ENCODE measurements at places on chromosomes 7 and 10. TPM values are rescaled to one million over a fixed set of nuclear protein-coding genes. Genes with fewer than 3 reads are reported as not detected.

DNA sequence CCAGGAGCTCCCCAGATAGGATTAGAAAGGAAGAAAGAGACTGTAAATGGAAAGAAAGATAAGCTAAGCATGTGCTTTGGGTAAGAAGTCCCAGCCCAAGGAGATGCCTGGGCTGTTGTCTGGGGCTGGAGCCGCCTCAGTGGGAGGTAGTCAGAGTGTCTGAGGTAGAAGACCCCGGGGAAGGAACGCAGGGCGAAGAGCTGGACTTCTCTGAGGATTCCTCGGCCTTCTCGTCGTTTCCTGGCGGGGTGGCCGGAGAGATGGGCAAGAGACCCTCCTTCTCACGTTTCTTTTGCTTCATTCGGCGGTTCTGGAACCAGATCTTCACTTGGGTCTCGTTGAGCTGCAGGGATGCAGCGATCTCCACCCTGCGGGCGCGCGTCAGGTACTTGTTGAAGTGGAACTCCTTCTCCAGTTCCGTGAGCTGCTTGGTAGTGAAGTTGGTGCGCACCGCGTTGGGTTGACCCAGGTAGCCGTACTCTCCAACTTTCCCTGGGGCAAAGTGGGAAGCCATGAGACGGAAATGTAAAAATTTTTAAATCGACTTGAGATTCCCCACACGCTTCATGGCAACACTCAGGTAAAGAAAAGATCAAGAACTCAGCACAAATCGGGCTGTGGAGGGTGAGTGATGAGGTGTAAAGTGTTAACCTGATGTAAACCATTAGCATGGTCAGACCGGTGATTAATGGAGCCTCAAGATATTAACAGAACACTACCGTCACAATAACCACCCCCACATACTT, 1.3 kb downstream of the HOXA1 start:
- peaks cover 17% of the 10 kb centered on the region for H3K36me3 ChIP-seq
- H3K27me3 ChIP-seq: no peaks in the 10 kb centered on the region
- H3K4me1 ChIP-seq: peaks cover 29% of the 10 kb centered on the region
- no peak for DNase-seq
- H3K4me3 ChIP-seq: peak overlapping the region; percentile 83

DNA sequence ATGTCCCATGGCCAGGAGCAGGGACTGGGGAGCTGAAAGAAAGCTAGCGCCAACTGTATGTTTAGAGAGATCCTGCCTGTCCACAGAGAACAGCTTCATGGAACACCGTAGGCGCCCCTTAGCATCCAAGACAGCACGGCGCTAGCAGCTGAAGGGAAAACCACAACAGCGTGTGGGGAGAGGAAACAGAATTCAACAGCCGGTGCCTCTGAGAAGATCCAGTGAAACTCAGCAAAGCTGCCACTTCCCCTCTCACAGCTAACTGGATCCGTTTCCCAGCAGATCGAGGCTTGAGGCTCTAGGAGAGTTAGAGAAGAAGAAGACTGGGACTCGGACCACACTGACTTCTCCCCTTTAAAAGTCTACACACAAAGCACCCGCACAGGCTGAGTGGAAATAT, 145.0 kb downstream of the MAD1L1 start:
- H3K27me3 ChIP-seq: no peaks in the 10 kb centered on the region
- no peak overlapping the region for H3K27ac ChIP-seq
- H3K4me3 ChIP-seq: no peak overlapping the region
- H3K36me3 ChIP-seq: peaks cover 12% of the 10 kb centered on the region
- no peak for DNase-seq

GRCh38 chr7:42650701-42651100, 261.2 kb downstream of the C7orf25 start:
- H3K4me1 ChIP-seq: peaks cover 6% of the 10 kb centered on the region
- H3K27ac ChIP-seq: no peak overlapping the region
- no peaks in the 10 kb centered on the region for H3K36me3 ChIP-seq
- no peaks in the 10 kb centered on the region for H3K27me3 ChIP-seq
- no peak for DNase-seq

GRCh38 chr10:81135851-81136250, 598.1 kb downstream of the SH2D4B start:
- no peak overlapping the region for H3K27ac ChIP-seq
- DNase-seq: no peak
- H3K4me3 ChIP-seq: no peak overlapping the region
- H3K36me3 ChIP-seq: no peaks in the 10 kb centered on the region

- H3K27ac ChIP-seq: no peak overlapping the region
- peaks cover 10% of the 10 kb centered on the region for H3K36me3 ChIP-seq
- H3K4me1 ChIP-seq: peaks cover 16% of the 10 kb centered on the region
- no peaks in the 10 kb centered on the region for H3K27me3 ChIP-seq
- no peak for DNase-seq
These were observed 19.6 kb downstream of the SVIL start for GRCh38 chr10:29615195-29615594.

DNA sequence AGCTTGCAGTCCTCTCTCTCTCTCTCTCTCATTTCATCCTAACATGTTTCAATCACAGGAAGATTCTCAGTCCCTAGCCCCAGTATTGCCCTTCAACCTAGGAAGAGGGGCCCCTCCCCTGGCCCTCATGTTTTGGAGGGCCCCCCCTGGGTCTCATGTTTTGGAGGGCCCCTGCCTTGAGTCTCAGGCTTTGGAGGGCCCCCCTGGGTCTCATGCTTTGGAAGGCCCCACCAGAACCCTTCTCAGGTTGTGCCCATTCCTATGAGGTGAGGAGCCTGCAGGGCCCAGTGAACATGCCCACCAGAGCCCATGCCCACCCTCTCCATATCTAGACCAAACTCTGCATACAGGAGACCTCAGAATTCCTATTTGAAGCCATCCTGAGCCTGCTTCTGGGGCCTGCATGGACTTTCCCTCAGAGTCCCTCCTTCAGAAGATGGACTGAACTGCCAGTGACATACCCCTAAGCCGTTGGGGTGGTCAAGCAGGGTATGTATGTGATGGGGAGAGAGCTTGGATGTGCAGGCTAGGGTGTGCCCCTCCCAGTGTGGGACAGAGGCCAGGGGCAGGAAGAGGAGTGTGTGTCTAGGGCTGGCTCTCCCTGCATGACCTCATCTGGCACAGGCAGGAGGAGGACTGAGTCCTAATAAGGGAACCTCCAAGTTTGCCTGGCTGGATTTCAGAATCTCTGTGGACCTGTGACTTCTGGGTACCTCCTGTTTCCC, 8.1 kb upstream of the VDAC2 start:
- DNase-seq: peak; percentile 67
- H3K27ac ChIP-seq: peak overlapping the region; percentile 88
- peaks cover 9% of the 10 kb centered on the region for H3K36me3 ChIP-seq
- H3K4me3 ChIP-seq: no peak overlapping the region
- H3K27me3 ChIP-seq: no peaks in the 10 kb centered on the region

The LBX1 gene
- total RNA-seq: not detected

The OR2A42 gene
- not detected for total RNA-seq

All from MCF 10A (cell line).